GM23338 (cell line): ENCODE measurements at places on chromosomes 12 and 14. TPM values are rescaled to one million over a fixed set of nuclear protein-coding genes. Genes with fewer than 3 reads are reported as not detected.

GRCh38 chr12:103852498-103852997 is 11.5 kb upstream of the NT5DC3 start:
- DNase-seq, result peak; percentile 46

DNA sequence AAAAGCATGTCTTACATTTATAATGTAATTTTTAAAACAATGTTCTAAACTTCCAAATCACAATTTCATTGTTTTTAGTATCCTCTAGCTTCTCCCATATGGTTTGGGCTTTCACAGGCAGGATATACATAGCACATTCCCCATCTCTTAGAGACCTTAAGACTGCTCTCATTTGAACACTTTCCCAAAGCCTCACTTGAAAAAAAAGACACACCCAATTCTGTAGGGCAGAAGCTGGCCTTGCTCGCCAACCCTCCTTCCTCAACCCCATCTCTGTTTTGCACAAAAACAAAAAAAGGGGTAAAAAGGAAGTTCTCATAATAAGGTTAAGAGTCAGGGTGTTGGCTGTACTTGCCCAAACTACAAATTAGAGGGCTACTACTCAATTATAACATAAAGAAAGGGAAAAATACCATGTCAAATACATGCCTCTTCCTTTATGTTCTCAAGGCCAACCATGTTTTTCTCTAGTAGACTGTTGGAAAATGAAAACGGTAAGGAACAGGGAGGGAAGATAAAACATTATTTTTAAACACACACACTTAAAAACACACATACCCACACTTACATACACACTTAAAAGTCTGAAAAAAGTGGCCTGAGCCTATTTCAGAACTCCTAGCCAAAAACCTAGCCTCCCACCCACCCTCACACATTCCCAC is 9.9 kb upstream of the KANSL2 start:
- no peak for DNase-seq

KLRK1 gene
- not detected in 2 replicates for total RNA-seq

POTEM gene
- not detected in 2 replicates for total RNA-seq
